ENCODE measurements at places on chromosomes 5 and 9. TPM values are rescaled to one million over a fixed set of nuclear protein-coding genes. Genes with fewer than 3 reads are reported as not detected.

DNA sequence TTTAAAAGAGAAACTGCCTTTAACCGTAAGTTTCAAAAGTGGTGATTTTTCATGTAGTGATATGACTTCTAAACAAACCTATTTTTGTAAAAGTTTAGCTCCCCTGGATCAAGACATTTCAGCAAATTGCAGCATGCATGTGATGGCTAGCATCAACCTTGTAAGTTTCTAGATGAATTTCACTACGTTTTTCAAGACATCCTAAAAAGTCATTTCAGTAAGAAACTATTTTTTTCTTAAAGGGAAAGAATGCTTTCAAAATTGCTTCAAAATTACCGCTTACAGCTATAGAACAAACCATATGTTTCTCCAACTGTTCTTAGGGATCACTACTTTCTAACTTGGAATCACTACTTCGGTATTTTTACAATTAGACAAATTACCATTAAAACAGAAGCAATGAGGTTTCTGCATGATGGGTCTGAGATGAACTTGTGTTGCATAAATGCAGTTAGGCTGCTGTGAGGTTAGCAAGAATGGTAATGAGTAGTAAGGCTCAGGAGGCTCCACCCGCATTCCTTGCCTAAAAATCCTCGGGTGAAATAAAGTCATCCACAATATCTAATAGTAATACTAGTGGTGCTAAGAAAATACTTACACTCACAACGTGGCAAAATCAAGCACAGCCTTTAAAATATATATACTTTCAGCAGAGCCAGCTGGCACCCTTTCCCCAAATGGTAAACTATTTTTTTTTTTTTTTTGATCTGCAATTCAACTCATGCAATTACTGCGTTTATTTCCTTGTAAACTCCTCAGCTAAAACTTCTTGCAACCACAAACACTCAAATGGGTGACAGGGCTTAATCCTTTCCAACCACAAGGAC is 53.8 kb downstream of the CDC14B start:
- peaks cover 9% of the 10 kb centered on the region for H3K4me1 ChIP-seq
- no peaks in the 10 kb centered on the region for H3K36me3 ChIP-seq
- peak overlapping the region; percentile 90 for H3K4me3 ChIP-seq
- H3K27ac ChIP-seq: peak overlapping the region; percentile 94
- no peaks in the 10 kb centered on the region for H3K27me3 ChIP-seq

DNA sequence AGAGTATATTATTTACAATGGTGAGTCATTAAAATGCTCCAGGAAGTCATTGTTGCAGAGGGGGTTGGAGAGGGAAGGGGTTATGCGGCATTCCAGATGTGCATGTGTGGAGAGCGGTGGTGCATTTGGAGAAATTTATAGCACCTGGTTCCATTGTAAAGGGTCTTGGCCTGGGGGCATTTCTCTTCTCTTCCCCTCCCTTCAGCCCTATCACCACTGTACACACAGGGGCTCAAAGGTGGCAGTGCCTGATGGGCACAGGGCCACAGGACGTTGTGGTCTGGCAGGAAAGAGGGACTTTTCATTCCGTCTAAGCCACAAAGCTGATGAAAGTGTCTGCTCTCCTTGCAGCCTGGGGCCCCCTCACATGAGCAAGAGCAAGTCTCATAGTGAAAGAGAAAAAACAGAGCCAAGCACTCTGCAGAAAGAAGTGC is 442.4 kb upstream of the ZNF462 start:
- peak overlapping the region; percentile 39 for H3K4me3 ChIP-seq
- H3K27ac ChIP-seq: peak overlapping the region; percentile 58
- no peaks in the 10 kb centered on the region for H3K36me3 ChIP-seq
- DNase-seq: no peak

DNA sequence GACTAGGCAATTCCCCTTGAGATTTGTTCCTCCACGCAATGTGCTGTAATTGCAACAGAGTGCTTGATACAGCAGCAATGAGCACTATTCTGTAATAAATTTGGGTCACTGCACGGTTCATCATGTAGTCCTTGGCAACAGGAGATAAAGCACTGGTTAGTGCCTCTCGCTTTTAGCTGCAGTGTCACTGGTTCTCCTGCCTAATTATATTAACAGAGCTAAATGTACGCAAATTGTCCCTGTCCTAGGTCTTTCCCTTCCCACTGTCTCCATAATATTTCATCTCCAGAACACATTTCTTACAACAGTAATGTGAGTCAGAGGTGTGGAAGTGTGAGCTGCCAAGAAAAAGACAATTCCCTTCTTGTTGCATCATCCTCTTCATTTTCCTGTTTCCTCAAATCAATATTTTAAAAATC is 553.1 kb downstream of the ZNF608 start:
- no peak overlapping the region for H3K4me3 ChIP-seq
- H3K36me3 ChIP-seq: no peaks in the 10 kb centered on the region
- H3K27me3 ChIP-seq: peaks cover 27% of the 10 kb centered on the region

- no peak overlapping the region for H3K27ac ChIP-seq
- peaks cover 3% of the 10 kb centered on the region for H3K4me1 ChIP-seq
- no peaks in the 10 kb centered on the region for H3K36me3 ChIP-seq
- DNase-seq: no peak
Observed at GRCh38 chr9:130473009-130473408, 28.2 kb downstream of the ASS1 start.

EQTN gene
- total RNA-seq: not detected

DNA sequence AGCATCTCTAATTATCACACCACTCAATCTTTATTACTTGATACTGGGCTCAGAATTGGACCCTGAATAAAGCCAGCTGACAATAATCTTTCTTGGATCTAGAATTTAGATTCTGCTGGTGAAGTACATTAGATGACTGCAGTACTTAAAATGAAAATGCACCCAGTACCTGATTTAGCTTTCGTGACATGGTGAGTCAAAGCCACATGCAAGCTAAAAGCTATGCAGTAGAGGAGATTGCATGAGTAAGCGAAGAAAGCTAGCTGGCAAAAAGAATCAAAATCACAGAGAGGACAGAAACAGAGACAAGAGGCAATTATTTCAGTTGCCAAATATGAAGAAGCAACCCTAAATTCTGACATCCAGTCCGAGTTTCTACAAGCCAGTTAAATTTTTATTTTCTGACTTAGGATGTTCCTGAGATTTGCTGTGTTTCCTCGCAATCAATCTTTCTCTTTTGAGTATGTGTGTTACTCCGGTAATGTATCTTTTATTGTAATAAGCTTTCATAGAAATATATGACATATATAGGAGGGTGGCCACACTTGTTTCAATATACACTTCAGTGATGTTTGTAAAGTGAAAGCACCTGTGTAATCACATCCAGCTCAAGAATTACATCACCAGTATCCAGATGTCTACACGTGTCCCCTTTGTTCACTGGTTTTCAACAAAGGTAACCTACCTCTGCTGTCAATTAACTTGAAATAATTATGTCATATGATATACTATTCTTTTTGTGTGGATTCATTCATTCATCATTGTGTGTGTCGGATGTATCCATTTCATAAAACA is 101.7 kb downstream of the CDH18 start:
- DNase-seq: no peak
- no peak overlapping the region for H3K4me3 ChIP-seq
- H3K27me3 ChIP-seq: peaks cover 18% of the 10 kb centered on the region

DNA sequence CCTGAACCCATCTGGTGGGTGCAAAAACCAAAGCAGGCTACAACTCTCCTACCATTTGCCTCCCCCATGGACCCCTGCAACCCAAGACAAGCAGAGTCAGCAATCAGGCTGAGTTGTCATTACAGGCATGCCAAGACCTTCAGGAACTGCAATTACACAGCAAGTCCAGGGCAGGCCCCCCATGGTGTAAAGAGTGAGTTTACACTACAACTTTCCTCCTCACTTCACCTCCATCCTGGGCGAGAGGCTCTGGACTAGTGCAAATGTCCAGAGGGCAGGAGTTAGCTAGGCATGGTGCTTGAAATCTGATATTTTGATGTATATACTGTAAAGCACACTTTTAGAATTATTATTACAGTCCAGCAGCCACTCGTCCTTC is 7.0 kb upstream of the P4HA2 start:
- no peak for DNase-seq
- no peak overlapping the region for H3K4me3 ChIP-seq
- H3K27me3 ChIP-seq: peaks cover 7% of the 10 kb centered on the region
- no peaks in the 10 kb centered on the region for H3K36me3 ChIP-seq
- H3K4me1 ChIP-seq: peaks cover 5% of the 10 kb centered on the region

GIN1 gene
- 6.9 TPM for total RNA-seq

DNA sequence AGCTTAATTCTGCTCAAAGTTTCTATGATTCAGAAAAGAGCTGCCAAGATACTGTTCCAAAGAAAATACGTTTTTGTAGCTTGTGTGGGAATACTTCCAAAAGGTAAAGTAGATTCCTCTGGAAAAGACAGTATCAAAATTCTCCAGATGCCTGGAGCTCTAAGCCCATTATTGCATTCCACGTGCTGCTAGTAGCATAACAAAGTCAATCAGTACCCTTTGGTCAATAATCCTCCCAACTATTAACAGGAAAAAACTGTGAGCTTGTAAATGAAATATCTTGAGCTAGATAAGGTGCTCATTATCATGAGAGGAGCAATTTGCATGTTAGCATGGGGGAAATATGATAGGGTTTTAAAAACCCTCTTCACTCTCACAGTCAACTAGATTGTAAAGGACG is 229.5 kb upstream of the TYRP1 start:
- H3K4me3 ChIP-seq: no peak overlapping the region
- H3K4me1 ChIP-seq: peaks cover 6% of the 10 kb centered on the region
- no peak overlapping the region for H3K27ac ChIP-seq
- H3K27me3 ChIP-seq: peaks cover 3% of the 10 kb centered on the region
- H3K36me3 ChIP-seq: no peaks in the 10 kb centered on the region
- DNase-seq: no peak

GRCh38 chr9:137488327-137488653 is 29.2 kb upstream of the NSMF start:
- no peak for DNase-seq
- no peak overlapping the region for H3K27ac ChIP-seq
- no peaks in the 10 kb centered on the region for H3K27me3 ChIP-seq
- no peaks in the 10 kb centered on the region for H3K4me1 ChIP-seq
- H3K36me3 ChIP-seq: no peaks in the 10 kb centered on the region
- no peak overlapping the region for H3K4me3 ChIP-seq

DNA sequence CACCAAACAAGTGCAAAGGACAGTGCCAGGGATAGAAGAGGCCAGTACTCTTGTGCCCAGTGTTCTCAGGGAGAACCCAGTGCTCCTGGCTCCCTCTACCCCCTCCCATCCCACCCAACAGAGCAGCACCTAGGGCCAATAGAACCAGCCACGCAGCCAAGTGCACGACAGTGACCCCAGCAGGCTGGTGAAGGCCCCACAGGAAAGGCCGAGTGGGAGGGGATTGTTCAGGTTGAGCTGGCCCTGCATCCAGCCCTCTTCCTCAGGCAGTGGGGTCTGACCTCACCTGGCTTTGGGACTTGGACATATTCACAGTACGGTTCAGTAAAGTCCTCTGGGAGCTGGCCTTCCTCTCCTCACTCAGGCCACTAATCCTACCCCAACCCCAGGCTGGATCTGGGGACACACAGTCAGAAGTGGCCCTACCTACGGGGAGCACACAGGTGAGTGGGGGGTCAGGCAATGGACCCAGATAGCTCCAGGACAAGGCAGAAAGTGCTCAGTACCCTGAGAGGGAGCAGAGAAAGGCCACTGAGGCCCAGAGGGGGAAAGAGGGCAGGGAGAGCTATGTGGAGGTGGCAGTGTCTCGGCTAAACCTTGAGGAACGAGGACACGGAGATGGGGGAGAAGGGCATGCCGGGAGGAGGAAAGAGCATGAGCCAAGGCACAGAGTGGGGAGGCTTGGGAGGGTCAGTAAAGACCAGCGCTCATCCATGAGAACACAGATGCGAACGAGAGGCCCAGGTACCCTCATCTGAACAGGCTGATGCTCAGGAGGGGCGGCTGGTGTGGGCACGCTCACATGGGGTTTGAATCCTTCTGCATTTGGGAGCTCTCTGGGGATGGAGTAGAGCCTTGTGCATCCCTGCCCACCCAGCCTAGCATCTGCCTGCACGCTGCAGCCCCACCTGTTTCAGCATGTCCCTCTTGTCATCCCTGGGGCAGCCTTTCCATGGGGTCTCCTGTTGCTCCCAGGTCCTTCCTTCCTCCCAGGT is 25.6 kb downstream of the POLR1E start:
- H3K27me3 ChIP-seq: no peaks in the 10 kb centered on the region
- H3K4me3 ChIP-seq: no peak overlapping the region
- H3K36me3 ChIP-seq: peaks cover 13% of the 10 kb centered on the region

DNA sequence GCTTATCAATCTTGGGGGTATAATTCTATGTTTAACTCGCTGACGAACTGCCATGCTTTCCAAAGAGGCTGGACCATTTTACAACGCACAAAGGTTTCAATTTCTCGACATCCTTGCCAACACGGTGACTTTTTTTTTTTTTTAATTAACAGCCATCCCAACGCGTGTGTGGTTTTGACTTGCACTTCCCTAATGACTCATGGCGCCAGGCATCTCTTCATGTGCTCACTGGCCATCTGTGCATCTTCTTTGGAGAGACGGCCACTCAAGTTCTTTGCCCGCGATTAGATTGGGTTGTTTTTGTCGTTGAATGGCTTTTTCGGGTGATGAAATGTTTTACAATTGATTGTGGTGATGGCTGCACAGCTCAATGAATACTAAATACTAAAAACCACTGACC is 12.5 kb upstream of the CARD9 start:
- peaks cover 12% of the 10 kb centered on the region for H3K36me3 ChIP-seq
- no peaks in the 10 kb centered on the region for H3K4me1 ChIP-seq
- no peaks in the 10 kb centered on the region for H3K27me3 ChIP-seq
- H3K4me3 ChIP-seq: no peak overlapping the region

DNA sequence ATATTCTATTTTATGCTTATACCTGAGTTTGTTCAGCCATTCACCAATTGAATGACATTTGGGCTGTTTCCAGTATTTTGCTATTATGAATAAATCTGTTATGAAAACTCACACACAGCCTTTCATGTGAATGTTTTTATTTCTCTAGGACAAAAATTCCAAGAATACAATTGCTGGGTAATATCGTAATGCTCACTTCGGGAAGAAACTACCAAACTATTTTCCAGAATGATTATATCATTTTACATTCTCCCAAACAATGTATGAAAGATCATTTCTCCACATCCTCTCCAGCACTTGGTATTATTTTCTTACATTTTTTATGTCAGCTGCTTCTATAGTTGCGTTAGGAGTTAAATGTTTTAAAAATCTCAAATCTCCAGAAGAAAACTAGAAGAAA is 58.3 kb upstream of the LHFPL2 start:
- H3K27me3 ChIP-seq: no peaks in the 10 kb centered on the region
- peaks cover 4% of the 10 kb centered on the region for H3K4me1 ChIP-seq
- H3K36me3 ChIP-seq: no peaks in the 10 kb centered on the region
- no peak overlapping the region for H3K27ac ChIP-seq
- no peak overlapping the region for H3K4me3 ChIP-seq
- no peak for DNase-seq

OR1Q1 gene
- total RNA-seq: not detected

TGFBI gene
- 302 TPM for total RNA-seq

SPATA6L gene
- total RNA-seq: 4.7 TPM

GRCh38 chr5:9477537-9477936 is 68.3 kb downstream of the SEMA5A start:
- H3K27me3 ChIP-seq: no peaks in the 10 kb centered on the region
- H3K36me3 ChIP-seq: peaks cover 38% of the 10 kb centered on the region
- H3K27ac ChIP-seq: no peak overlapping the region
- no peak overlapping the region for H3K4me3 ChIP-seq
- peaks cover 21% of the 10 kb centered on the region for H3K4me1 ChIP-seq
- DNase-seq: no peak

IFNW1 gene
- not detected for total RNA-seq

MEF2C gene
- total RNA-seq: 12.0 TPM

NTRK2 gene
- total RNA-seq: 8.4 TPM

SELENOP gene
- 96.2 TPM for total RNA-seq

- H3K27me3 ChIP-seq: peaks cover 83% of the 10 kb centered on the region
- DNase-seq: no peak
- peak overlapping the region; percentile 66 for H3K4me3 ChIP-seq
- peaks cover 10% of the 10 kb centered on the region for H3K4me1 ChIP-seq
Observed at GRCh38 chr5:135028791-135029476, 5.1 kb downstream of the PITX1 start.

GRIA1 gene
- total RNA-seq: 18.0 TPM

Data from type B pancreatic cell (in vitro differentiated cells).